ENCODE measurements at places on chromosomes 2 and 18.

DNA sequence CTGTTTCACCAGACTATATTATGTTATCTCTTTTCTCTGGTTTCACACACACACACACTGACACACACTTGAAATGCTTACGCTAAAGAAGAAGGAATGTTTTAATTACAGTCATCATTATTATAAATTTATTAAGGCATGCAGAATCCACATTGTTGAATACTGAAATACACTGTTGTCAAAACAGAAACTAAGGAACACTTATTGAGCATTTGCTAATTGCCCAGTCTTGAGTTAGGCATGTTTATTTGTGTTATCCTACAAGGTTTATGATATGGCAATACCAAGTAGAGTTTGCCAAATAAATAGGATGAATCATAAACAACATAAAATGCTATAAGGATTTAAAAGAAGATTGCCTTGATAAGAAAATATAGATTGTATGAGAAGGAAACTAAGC is 917.0 kb upstream of the PIK3C3 start:
- no peak for DNase-seq

DNA sequence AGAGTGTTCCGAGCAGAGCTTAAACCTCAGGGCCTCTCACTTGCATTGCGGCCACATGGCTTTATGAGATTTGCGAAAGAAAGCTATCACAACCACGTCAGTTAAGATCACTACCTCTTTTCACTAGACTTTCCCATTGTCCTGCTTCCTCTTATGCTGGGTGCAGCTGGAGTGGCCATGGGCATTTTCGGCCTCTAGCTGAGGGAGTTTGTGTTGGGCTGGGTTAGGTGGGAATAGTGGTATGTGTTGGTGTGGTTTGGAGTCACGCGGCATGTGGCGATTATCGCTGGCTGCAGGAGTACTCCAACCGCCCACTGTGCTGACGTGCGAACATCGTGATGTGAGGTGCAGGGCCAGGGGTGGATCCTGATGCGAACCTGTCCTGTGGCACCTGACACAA is 27.1 kb downstream of the RALB start:
- DNase-seq = no peak

GRCh38 chr18:10936176-10937053 is 213.0 kb downstream of the PIEZO2 start:
- no peak for DNase-seq

GRCh38 chr2:175154661-175155082 is 13.3 kb downstream of the ATF2 start:
- DNase-seq = no peak

DNA sequence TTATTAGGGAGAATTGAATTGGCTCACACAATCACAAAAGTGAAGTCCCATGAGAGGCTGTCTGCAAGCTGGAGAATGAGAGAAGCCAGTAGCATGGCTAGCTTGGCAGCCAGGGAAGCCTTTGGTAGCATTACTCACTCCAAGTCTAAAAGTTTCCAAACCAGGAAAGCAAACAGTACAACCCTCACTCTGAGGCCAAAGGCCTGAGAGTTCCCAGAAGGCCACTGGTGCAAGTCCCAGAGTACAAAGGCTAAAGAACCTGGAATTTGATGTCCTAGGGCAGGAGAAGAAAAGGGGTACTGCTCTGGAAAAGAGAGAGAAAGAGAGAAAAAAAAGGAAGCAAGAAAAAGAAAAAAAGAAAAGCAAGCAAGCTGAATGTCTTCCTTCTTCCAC is 318.2 kb downstream of the RND3 start:
- DNase-seq = no peak

- no peak for DNase-seq
Observed at GRCh38 chr18:58761241-58761969, 90.1 kb downstream of the MALT1 start.

- DNase-seq = no peak
Observed at GRCh38 chr2:56184500-56185011, 766 bp downstream of the CCDC85A start.

GRCh38 chr18:49681387-49681786 is 119.5 kb downstream of the LIPG start:
- no peak for DNase-seq

GRCh38 chr2:49278141-49278540 is 123.8 kb upstream of the FSHR start:
- DNase-seq = no peak

DNA sequence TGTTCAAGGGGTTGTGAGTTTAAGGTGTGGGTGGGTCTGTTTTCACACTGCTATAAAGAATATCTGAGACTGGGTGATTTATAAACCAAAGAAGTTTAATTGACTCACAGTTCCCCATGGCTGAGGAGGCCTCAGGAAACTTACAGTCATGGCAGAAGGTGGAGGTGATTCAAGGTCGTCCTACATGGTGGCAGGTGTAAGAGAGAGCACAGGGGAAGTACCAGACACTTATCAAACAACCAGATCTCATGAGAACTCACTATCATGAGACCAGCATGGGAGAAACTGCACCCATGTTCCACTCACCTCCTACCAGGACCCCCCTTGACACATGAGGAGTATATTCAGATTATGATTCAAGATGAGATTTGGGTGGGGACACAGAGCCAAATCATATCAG is 38.0 kb downstream of the RHBDD1 start:
- no peak for DNase-seq

DNA sequence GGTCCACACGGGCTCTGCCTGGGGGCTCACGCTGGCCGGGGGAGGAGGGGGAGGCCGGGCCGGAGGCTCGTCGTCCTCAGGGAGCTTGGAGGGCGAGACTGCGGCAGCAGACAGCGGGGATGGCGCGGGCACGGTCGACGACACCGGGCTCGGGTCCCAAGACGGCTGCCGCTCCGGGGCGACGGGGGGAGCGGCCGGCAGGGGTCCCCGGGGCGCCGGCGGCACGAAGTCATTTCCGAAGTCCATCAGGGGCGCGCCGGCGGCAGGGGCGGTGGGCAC is 491 bp downstream of the RTN4 start:
- DNase-seq = no peak

GRCh38 chr2:224055101-224055500 is 16.0 kb upstream of the SERPINE2 start:
- DNase-seq = no peak

- DNase-seq = no peak
Observed at GRCh38 chr2:24768601-24769000, 24.6 kb downstream of the PTRHD1 start.

GRCh38 chr18:79631761-79632446 is 47.7 kb upstream of the CTDP1 start:
- DNase-seq = no peak

GRCh38 chr2:88057437-88057844 is 1.9 kb upstream of the KRCC1 start:
- DNase-seq = no peak
